ENCODE measurements at places on chromosomes 12 and 14.

DNA sequence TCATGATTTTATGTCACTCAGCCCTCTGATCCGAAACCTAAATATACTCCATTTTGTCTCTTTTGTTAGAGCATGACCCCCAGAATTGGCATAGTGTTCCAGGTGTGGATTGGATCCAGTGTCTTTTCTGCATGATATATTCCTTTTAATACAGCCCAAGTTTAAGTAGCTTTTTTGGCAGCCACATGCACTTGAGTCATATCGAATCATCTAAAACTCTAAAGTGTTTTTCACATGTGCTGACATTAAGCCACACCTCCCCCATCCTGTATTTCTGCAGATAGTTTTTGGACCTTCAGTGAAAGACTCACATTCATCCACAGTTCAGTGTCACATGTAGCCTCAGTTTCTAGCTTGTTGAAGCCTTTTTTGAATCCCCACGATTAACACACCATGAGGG lies 30.6 kb downstream of the BORCS5 start:
- no peak for DNase-seq

DNA sequence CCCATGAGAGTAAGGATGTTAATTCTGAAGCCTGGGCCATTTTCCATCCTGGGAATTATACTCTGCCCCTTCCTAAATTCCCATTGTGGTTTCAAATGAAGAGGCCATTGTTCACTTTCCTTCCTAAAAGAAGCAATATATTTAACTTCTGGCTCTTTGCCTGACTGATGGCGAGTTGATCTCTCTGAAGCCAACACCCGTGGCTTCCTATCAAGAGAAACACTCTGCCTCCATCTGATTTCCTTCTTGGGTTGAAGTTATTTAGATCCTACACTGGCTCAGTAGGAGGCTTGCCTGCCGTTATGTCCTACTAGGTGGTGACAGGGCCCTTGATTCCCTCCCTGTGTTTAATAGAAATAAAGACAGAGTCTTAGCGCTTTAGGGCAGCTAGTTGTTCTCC lies 97.4 kb downstream of the PRKCH start:
- no peak for DNase-seq

DNA sequence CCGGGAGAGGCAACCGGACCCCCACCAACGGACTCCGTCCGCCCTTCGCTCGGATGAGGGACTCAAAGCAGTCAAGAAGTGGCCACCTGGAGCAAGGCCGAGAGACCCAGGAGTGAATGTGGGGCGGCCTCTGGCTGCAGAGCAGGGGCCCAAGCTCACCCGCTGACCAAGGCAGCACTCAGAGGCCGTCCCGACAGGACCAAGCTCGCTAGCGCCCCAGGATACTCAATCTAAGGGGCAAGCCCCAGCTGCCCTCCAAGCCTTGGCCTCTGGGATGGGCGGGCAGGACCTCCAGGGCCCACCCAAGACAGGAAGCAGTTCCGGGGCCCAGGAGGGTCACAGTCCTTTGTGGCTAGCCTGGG lies 936 bp downstream of the AKT1 start:
- no peak for DNase-seq

GRCh38 chr12:103928682-103929045 lies 1.5 kb upstream of the HSP90B1 start:
- DNase-seq = peak; percentile 27

GRCh38 chr12:105748806-105749600 lies 389.8 kb downstream of the NUAK1 start:
- DNase-seq = peak; percentile 81
